ENCODE measurements at places on chromosomes 7 and 10. TPM values are rescaled to one million over a fixed set of nuclear protein-coding genes. Genes with fewer than 3 reads are reported as not detected.

Gene FAM241B
- total RNA-seq: 2.4 TPM

Gene VSTM2A
- not detected for total RNA-seq

Gene NUTM2B
- 0.78 TPM for total RNA-seq

Gene CCL24
- not detected for total RNA-seq

Gene SDK1
- 27.5 TPM for total RNA-seq

Gene PRLHR
- total RNA-seq: not detected

Gene IDI2
- total RNA-seq: not detected

Gene PILRA
- total RNA-seq: 5.0 TPM

Gene PAPOLB
- total RNA-seq: 1.1 TPM

Gene COL1A2
- total RNA-seq: 1,356 TPM

Gene C7orf57
- total RNA-seq: not detected

Gene C10orf105
- not detected for total RNA-seq

Gene CALHM1
- not detected for total RNA-seq

Gene MSMB
- total RNA-seq: not detected

Gene NACAD
- total RNA-seq: 11.1 TPM

Gene NKX2-3
- total RNA-seq: not detected

Gene MUC12
- not detected for total RNA-seq

Gene SPDYE1
- total RNA-seq: not detected

Gene TPST1
- 18.1 TPM for total RNA-seq

Gene MEIG1
- not detected for total RNA-seq

Gene TPK1
- 21.2 TPM for total RNA-seq

Gene TDRD1
- total RNA-seq: not detected

Gene CLDN15
- 15.4 TPM for total RNA-seq

Gene TMEM178B
- 0.95 TPM for total RNA-seq

Gene CACNB2
- total RNA-seq: 4.5 TPM

Gene HTR7
- 9.9 TPM for total RNA-seq

Gene CYP3A4
- total RNA-seq: not detected

Gene CPN1
- total RNA-seq: not detected

Gene DYDC1
- total RNA-seq: not detected

Gene DNAJC12
- total RNA-seq: 1.2 TPM

Gene AQP1
- 1,768 TPM for total RNA-seq

Gene ERV3-1
- 28.6 TPM for total RNA-seq

Gene ARHGAP22
- total RNA-seq: 24.8 TPM

Gene GLI3
- 3.4 TPM for total RNA-seq

Gene GTPBP10
- 16.2 TPM for total RNA-seq

Gene CSTF2T
- 24.6 TPM for total RNA-seq

Gene ACSM6
- total RNA-seq: not detected

Gene CDK1
- total RNA-seq: 0.71 TPM

Gene VENTX
- 5.1 TPM for total RNA-seq

Gene UCMA
- total RNA-seq: not detected

Gene MTPN
- 87.2 TPM for total RNA-seq

Gene NPTX2
- total RNA-seq: 55.7 TPM

Gene COL13A1
- 34.1 TPM for total RNA-seq

Gene SLC18A3
- not detected for total RNA-seq

Gene UNC5B
- 18.3 TPM for total RNA-seq

Gene GNAT3
- total RNA-seq: not detected

Gene CDH23
- total RNA-seq: 10.8 TPM

Gene PDE6C
- not detected for total RNA-seq

Gene CAMK2B
- total RNA-seq: 2.8 TPM

Gene TAS2R41
- 2.5 TPM for total RNA-seq

Gene TRIL
- total RNA-seq: 0.49 TPM

Gene HOXA1
- 3.1 TPM for total RNA-seq

Gene PPP1R9A
- total RNA-seq: 5.7 TPM

Gene CTTNBP2
- 12.0 TPM for total RNA-seq

Gene LYZL2
- total RNA-seq: not detected

Gene BMPER
- 2.3 TPM for total RNA-seq

Gene MACROH2A2
- 8.5 TPM for total RNA-seq

Gene GBF1
- 38.1 TPM for total RNA-seq

Gene TMEM140
- 20.6 TPM for total RNA-seq

All from thoracic aorta (tissue), 2 donors.